ENCODE measurements at places on chromosomes 4 and X.

DNA sequence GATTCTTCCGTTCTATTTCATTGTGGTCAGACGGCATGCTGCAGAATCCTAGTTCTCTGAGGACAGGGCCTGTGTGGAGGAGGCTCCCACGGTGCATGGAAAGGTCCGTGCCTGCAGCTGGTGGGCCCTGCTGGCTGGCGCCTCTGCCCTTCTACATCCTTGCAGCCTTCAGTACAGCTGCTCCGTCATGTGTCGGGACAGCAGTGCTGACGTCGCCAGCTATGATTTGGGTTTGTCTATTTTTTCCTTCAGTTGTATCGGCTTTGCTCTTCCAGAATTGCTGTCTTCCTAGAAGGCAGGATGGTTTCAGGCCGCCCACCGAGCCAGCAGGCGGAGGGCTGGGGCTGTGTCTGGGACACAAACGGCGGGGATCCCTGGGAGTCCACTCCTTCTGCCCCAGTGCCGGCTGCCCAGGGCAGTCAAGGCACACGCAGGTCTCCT is 32.1 kb upstream of the CPLX1 start:
- no peak for DNase-seq

DNA sequence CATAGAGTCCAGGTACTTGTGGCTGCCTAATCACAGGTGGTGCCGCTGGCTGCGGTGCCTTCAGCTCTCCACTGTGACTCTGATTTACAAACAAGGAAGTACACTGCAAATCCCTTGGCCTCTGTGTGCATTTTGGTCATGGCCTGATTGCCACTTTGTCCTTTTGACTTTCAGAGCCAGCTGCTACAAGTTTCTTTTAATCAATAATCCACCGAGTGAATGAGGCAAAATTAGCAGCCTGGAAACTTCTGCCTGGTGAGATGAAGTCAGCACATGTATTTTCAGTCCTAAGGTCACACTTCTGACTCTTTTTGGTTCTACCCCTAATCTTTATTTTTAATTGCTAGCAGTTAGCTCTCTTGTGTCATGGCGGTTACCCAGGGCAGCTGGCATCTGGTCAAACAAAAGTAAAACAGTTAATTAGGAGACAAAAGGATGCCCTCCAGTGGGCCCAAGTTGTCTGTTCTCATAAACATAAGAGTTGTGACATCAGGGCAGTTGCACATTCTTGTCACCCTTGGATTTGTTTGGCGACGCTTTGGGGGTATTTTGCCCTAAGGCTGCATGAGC is 62.3 kb upstream of the LNX1 start:
- no peak for DNase-seq

- DNase-seq = no peak
Observed at GRCh38 chr4:137819964-137820383, 287.7 kb upstream of the PCDH18 start.

GRCh38 chr4:47145630-47146029 is 114.3 kb downstream of the GABRB1 start:
- no peak for DNase-seq

- no peak for DNase-seq
Observed at GRCh38 chr4:120995266-120996010, 72.9 kb upstream of the PRDM5 start.

DNA sequence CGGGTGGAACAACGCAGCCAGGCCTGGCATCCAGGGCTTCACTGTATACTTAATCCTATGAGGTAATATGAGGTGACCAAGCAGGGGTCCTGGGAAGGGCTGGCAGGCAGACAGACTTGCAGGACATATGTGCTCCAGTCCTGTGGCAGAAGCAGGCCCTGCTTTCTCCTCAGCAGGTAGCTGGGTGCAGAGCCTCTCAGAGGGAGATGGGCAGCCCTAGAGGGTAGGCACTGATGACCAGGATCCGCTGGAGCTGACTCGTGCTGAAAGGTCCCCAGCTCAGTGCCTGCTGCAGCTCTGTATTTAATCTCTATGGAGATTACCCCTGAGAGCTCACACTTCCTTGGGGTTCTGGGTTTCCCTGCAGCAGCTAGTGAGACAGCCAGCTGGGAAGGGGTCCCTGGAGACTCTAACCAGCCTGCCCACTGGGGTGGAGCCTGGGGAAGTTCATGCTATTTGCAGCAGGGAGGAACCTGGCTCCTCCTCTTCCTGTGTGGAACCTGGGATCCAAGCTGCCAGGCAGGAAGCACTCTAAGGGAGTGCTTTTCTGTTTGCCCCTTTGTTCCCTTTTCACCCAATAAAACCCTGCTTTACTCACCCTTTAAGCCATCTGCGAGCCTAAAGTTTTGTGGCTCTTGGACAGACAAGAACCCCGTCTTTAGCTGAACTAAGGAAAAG is 339.2 kb downstream of the DCAF12L2 start:
- no peak for DNase-seq

DNA sequence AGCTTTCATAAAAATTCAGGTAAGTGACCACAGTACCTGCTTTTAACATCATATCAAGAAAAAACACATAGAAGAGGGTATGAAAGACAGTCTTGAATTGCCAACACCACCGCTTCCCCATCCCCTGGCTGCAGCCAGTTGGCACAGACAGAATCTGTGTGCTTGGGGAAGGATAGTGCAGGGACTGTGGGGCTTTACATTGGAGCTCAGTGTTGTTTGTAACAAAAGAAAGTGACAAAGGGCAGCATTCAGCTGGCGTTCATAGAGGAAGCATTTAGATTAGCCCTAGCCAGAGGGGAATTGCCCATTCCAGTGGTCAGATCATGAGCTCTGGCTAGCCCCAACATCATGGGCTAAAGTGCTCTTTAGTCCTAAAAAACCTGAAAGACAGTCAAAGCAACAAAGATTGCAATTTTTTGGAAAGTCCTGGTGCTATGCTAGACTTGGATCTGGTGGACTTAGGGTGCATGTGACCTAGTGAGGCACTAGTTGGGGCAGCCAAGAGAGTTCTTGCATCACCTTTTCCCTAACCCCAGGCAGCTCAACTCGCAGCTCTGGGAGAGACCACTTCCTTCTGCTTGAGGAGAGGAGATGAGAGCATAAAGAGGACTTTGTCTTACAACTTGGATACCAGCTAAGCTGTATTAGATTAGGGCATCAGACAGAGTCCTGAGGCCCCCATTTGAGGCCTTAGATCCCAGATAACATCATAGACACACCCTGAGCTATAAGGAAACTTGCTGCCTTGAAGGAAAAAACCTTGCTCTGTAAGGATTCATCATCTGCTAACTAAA is 1602.4 kb upstream of the ADGRL3 start:
- no peak for DNase-seq

DNA sequence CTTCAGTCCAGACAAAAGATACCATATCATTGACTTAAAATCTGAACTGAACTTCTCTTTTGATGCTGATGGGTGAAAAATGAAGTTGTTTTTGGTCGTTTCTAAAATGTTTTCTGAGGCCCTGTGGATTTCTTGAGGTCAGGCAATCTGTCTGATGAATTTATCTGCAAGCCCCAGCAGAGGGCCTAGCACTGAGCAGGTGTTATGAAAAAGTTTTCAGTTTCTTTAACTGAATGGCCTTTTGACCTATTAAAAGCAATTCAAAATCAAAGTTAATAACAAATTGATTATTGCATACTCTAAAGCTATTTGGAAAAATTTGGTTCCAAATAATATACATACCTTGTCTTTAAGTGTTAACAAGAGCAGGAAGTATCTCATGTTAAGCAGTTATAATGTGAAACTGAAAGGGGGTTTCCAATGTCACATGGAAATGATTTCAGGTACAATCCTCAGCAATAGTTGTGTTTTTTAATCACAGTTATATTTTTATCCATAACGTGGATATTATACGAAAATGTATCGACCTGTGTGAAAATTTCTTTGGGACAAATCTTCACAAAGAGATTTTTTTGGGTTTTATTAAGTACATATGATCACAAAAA is 285.0 kb downstream of the SPANXN1 start:
- no peak for DNase-seq

- no peak for DNase-seq
Observed at GRCh38 chr4:121280425-121280824, 100.4 kb downstream of the QRFPR start.

- DNase-seq = no peak
Observed at GRCh38 chrX:152117305-152117704, 21.1 kb downstream of the MAGEA10 start.

DNA sequence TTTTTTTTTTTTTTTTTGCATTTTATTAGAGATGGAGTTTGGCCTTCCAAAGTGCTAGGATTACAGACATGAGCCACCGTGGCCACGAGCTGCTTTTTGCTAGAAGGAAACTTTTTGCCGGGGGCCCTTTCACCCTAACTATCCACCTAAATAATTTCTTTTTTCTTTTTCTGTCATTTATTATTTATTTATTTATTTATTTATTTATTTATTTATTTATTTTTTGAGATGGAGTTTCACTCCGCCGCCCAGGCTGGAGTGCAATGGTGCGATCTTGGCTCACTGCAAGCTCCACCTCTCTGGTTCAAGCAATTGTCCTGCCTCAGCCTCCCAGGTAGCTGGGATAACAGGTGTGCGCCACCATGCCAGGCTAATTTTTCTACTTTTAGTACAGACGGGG is 303.9 kb downstream of the ASMT start:
- DNase-seq = no peak

DNA sequence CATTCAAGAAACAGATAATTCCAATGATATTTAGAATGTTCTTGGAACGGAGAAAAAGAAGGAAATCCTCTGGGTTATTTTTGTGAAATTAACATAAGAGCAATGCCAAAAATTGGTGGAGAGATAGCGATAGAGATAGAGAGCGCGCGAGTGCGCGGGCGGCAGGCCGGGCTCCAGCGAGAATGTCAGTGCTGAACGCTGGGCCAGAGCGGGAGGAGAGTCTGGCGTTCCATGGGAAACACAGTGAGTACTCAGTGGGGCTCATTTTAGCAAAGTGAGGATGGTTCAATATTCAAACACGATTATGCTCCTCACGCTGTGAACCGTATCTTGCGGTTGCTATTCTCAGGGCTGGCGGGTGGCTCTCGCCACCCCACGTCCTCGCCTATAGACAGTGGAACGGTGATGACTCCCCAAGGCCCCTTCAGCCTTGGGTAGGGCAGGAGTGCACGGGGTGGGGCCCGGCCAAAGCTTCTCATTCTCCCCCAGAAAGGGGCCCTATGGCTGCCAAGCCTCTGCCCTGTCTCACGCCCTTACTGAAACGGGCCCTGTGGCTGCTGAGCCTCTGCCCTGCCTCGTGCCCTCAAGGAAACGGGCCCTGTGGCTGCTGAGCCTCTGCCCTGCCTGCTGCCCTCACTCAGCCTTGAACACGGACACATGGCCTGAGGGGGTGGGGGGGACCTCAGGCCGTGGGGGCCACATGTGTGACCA is 16.9 kb downstream of the CPLX1 start:
- DNase-seq = no peak

DNA sequence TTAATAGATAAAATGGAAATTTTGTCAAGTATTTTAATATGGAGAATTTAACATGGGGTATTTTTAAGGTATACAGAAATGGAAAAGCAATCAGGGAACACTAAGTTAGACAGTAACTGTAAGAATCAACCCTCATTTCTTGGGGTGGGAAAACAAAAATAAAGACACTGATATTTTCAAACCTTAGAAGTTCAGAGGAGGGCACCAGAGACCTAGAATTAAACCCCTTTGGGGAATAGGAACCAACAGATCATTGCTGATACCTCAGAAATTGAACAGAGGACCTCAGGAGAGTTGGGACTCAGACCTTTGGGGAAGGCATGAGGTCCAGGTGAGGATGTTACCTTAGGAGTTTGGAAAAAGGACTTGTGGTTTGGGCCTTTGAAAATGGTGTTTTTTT is 435.6 kb downstream of the TMA16 start:
- no peak for DNase-seq

GRCh38 chr4:177246641-177247584 is 62.8 kb upstream of the NEIL3 start:
- DNase-seq = no peak

DNA sequence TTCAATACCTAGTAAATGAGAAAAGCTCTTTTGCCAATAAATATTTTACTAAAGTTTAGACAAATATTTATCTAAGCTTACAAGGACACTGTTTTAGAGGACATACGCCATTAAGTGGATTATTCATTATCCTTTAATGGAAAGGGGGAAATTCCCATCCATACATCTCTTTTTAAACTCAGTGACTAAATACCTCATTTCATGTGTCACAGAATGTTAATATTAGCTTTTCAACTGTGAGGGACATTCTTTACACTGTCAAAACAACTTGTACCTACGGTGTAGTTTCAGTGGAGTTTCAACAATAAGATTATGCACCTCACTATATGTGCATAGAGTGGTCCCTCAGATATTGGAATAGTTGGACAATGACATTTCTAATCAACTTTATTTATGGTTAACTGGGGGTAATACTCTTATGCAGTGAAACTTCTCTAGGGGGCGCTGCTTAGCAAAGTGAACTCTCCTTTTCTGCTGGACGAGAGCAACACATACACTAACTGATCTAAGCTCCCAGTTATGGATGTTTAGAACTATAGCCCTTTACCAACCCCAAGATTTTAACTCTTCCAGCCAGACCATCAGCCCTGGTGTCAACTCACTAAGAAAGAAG is 9.7 kb downstream of the HS6ST2 start:
- no peak for DNase-seq

DNA sequence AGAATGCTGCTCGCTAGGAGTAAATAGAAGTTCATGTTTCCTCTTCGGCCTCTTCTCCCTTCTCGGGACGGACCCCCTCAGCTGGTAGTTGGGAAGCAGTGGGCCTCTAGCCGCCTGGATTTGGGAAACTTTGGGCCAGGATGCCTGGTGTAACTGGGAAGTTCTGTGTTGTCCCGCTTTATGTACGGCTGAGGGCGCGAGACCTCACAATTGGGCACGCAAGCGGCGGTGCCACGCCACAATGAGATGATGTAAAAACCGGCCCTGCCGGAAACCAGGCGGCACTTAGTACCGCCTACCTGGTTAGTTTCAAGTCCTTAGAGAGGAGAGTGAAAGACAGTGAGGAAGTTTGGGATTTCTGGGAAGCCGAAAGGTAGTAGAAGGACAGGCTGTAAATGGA is at the start of gene CT83:
Gene CT83 (minus strand): TSS at position 155 of the 400 bp plus-strand sequence. CDS start 120 bp downstream, at position 35.
- no peak for DNase-seq

DNA sequence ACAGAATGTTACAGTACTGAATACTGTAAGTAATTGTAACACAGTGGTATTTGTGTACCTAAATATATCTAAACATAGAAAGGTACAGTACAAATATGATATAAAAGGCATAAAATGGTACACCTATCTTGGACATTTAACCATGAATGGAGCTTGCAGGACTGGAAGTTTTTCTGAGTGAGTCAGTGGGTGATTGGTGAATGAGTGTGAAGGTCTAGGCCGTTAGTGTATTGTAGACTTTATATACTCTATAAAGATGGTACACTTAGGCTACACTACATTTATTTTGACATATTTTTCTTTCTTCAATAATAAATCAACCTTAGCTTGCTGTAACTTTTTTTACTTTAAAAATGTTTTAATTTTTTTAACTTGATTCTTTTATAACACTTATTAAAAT is 422.5 kb upstream of the FSTL5 start:
- DNase-seq = no peak

GRCh38 chrX:10570601-10571000 is 49.8 kb downstream of the MID1 start:
- DNase-seq = no peak
